Muscle of leg (tissue), 16 donors: ENCODE measurements at places on chromosomes 4 and X. TPM values are rescaled to one million over a fixed set of nuclear protein-coding genes. Genes with fewer than 3 reads are reported as not detected.
A peak's percentile ranks its signal among the peaks of the same experiment; 100 is the strongest.

GRCh38 chr4:83504996-83505395 lies 20.1 kb upstream of the ABRAXAS1 start:
- DNase-seq = no peak

Gene SYP
- polyA plus RNA-seq = 1.4 TPM

Gene CACNA1F
- polyA plus RNA-seq = 0.05 TPM

GRCh38 chr4:152591396-152591795 lies 55.5 kb upstream of the FBXW7 start:
- DNase-seq = no peak

- DNase-seq = no peak
Observed at GRCh38 chr4:3127112-3127511, 52.6 kb downstream of the HTT start.

GRCh38 chrX:147908106-147908505 lies 3.6 kb upstream of the FMR1 start:
- DNase-seq = no peak

Gene PRPS1
- polyA plus RNA-seq = 28.2 TPM

- DNase-seq = peak; percentile 5
Observed at GRCh38 chr4:176432811-176433540, 113.2 kb downstream of the SPCS3 start.

- no peak for DNase-seq
Observed at GRCh38 chr4:10035130-10035529, 13.8 kb upstream of the SLC2A9 start.

Gene TMEM271
- not detected for polyA plus RNA-seq

DNA sequence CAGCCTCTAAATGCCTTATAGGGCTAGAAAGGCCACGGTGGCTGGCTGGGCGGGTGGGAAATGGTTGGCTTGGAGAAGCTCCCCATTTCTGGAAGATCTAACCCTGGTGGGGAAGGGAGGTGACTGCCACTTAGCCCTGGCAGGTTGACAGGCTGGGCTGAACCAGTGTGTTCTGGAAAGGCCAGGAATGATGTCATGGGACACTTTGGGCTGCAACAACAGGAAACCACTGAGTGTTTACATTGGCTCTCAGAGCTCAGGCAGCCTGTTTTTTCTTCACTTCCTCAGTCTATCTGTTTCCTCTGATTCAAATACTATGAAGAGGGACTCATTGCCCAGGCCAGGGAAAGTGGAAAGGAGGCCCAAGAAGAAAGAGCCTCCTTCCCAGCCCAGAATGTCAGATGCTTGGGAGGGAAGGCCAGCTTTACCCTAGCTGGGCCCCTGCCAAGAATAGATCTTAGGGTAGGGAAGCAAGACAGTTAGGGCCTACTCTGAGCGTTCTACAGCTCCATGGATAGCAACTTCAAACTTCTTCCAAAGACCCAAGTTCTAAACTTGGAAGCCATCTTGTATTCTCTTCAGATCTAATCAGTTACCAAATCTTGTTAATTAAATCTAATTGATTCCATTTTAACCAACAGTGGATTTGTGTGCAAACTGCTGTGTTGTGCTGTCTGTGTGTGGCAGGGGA lies 65.8 kb upstream of the MSN start:
- DNase-seq = peak; percentile 84

DNA sequence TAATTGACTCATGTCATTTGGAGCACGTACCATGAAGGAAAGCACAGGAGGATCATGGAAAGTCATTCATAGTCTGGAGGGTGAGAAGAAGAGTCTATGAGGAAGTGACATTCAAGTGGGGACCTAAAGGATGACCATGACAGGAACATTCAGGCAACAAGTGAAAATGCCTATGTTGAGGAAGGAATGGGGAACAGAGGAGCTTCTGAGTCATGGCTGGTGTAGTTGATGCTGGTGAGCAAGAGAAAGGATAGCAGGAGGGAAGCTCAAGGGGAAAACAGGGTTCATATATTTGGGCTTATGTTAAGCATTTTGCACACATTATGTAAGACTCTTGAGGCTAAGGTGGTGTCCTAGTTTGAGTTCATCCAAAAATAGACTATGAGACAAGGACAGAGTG lies 318.6 kb downstream of the HNRNPD start:
- no peak for DNase-seq

- no peak for DNase-seq
Observed at GRCh38 chrX:19350941-19351384, 7.2 kb downstream of the PDHA1 start.

DNA sequence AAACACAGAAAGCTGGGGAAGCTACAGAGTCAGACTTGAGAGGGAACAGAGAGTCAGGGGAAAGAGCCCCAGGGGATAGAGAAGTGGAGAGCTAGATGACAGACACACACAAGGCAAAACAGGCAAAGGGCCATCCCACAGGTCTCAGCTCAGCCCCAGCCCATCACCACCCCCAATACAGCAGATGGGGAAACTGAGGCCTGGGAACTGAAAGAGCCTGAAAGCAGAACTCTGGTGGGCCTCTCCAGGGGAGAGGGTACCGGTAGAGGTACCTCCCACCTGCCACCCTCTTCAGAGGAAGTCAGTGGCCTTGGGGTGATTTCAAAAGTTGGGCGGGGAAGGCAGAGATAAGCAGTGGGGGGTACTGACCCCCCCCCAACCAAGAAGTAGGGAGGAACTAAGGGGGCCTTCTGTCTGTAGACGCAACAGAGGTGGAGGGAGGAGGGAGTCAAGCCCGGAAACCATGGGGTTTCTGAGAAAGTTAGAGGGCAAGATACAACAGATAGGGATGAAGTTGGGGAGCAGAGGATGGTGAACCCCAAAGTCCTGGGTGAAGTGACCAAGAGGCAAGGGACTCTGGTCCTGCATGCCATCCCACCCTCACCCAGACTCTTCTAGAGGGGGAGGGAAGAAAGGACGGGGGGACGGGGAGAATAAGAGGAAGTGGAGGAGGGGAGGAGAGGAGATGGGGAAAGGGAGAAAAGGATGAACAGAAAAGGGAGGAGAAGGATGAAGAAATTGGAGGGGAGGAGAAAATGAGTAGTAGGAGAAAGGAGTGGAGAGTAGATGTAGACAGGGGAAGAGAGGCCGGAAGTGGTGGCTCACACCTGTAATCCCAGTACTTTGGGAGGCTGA lies 3.2 kb downstream of the GATA1 start:
- DNase-seq = no peak

GRCh38 chr4:118953276-118953675 lies 64.6 kb downstream of the SYNPO2 start:
- DNase-seq = no peak

DNA sequence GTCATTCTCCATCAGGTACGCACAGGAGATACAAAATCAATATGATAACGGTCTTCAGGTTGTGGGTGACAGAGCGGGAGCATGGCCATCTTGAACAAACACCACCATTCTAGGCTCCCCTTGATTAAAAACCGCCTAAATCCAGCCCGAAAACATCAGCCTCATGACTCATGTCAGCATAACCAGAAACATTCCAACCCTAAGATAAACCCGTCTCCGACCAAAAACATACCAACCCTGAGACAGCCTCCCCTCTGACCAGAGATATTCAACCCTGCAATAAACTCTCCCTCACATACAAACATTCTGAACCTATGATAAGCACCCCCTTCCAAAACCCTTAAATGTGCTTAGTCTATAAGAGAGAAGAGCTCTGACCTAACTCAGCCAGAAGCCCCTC lies 157.9 kb downstream of the DHRSX start:
- DNase-seq = no peak

Gene MAGEA2B
- polyA plus RNA-seq = not detected

DNA sequence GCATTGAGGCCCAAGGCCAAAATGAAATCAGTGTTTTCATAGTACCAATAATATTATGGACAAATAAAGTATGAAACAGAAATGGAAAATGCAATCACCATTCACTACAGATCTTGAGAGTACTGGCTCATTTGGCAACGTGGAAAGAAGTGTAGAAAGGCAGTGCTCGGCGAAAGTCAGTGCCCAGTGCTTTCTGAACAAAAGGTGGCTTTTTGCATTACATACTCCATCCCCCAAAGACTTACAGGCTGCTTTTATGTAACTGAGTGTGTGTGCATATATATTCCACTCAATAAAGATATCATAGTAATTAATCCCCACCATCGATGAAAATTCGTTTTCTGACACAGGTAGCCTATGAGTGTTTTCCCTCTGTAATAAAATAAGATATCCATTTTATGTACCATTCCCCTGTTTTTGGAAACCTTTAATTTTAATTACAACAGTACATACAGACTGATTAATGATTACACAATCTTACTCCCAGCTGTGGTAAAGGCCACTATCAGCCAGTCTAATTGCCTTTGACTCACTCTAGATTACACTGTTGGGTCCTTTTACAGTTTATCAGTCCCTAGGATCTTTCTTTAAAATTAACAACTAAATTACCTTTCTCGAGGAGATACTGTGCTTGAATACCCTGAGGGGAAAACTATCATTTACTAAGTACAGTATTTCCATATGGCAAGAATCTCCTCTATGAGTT lies 65.9 kb downstream of the MAD2L1 start:
- DNase-seq = no peak

Gene MXRA5
- polyA plus RNA-seq = 124 TPM

DNA sequence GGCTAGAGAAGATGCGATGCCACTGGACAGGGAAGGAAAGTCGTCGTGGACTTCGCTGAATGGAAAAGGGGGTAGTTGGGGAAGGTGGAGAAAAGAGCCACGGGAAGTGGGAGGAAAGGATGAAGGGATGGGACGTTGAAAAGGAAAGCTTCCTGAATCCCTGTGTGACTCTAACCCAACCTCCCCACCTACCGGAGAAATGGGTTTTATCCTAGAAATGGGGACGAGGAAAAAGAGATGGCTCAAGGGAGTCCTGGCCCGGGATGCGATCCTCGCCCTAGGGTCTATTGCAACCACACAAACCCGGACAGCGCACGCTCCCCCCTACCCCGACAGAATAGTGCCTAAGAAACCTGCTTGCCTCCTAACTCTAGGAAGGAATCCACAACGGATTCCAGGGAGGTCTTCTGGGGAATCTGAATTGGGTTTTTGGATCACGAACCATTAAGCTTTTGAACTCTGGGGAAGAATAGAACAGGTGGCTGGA lies 738 bp upstream of the TSPAN5 start:
- peak; percentile 72 for DNase-seq

Gene MID1IP1
- 17.1 TPM for polyA plus RNA-seq

DNA sequence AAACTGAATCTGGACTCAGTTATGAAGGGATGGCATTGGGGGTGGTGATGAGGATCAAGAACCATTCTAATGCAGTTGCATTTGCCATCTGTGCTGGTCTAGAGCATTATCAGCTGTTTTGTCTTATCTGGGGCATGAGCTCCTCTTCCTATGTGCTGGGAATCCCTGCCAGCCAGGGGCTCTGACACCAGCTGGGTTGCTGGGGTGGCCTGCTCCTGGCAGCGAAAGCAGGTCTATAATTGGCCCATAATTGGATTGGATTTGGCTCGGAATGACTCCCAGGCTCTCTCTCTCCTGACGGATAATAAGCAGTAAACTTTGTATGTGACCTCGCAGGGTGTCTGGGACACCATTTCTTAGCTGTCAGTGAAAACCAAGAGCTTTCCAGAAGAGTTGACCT lies 34.1 kb downstream of the SMPX start:
- DNase-seq = no peak

DNA sequence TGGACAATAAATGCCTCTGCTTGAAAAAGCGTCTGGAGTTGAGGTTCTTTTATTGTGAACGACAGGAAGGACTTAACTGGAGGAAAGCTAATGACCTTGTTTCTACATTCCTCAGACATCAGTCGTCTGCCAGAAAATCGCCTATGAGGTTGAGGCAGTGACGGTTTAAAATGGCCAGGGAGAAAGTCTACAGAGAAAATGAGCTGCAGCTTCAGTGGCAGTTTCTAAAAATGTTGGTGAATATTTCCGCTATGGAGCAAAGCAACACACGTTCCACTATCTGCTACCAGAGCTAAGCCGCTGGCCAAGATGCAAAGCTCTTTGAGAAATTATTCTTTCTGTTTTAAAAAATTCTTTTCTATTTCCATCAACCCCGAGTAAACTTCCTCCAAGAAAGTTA lies 116.9 kb upstream of the GALNT7 start:
- peak; percentile 62 for DNase-seq

DNA sequence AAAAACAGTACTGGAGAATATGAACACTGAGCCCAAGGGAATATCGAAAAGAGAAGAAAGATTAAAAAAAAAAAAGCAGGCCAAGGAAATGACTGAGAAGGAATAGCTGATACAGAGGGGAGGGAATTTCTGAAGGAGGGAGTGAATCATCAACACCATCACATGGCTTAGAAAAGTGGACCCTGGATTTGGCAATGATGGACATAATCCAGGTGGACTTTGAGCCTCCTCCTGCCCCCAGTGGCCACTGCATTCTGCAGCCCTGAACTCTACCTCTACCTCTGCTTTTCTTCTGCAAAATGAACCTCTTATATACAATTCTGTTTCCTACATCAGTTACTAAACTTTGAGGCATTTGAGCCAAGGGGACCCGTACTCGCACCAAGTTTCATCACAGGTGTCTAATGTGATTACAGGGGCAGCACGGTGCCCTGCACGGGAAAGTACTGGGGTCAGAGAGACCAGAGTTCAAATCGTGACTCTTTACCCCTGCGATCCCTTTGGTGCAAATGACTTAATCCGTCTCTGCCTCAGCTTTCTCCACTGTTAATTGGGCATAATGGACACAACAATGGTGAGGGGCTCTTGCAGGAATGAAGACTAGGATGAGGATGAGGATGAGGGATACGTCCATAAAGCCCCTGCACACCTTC lies 1.1 kb downstream of the OCIAD2 start:
- DNase-seq = no peak

Gene CITED1
- polyA plus RNA-seq = 18.7 TPM

DNA sequence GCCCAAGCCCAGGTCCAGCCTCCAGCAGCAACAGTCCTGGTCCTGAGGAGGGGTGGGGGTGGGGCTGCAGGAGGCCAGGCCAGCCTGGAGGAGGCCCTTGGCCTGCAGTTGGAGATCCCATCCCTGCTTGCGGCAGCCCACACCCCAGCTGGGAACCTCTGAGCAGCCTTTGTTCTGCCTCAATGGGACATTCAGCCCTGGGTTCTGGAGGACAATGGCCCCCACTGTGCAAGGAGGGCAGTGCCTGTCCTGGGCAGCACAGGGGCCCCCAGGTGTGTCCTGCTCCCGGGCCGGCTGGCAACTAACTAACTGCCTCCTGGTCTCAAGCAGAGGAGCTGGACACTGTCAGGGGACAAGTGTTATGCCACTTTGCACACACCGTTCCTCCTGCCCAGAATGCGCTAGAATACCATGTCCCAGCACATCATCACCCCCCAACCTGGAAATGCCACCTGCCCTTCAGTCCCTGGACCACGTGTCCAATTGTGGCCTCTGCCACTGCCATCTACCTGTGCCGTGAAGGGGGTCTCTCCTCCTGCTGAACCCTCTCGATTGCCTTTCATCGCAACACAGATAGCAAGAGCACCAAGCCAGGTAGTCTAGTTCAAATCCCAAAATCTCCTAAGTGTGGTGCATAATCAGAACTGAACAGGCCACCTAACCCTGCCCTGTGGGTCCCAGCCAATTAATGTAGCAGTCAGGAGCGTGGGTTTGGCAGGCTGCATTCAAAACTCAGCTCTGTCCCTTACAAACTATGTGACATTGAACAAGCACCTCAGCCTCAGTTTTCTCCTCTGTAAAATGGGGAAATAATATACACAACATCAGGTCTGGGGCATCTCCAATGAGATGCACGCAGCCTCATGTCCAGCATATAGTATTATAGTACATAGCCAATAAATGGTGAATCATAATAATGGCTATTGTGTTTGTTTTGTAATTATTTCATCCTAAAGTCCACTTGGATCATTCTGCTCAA lies 8.8 kb downstream of the PPP2R2C start:
- DNase-seq = no peak

GRCh38 chr4:113450295-113451080 lies 311.1 kb downstream of the CAMK2D start:
- no peak for DNase-seq
